Activated CD4-positive, alpha-beta T cell treated with anti-CD3 and anti-CD28 coated beads, Interleukin-2, amount 50 U/mL, for 48 hours (primary cell): ENCODE measurements at places on chromosomes 6 and 20.

- no peak for DNase-seq
These were observed 251.8 kb upstream of the RUNX2 start for GRCh38 chr6:45076217-45076930.

GRCh38 chr6:134908906-134909516 lies 40.9 kb downstream of the ALDH8A1 start:
- no peak for DNase-seq

DNA sequence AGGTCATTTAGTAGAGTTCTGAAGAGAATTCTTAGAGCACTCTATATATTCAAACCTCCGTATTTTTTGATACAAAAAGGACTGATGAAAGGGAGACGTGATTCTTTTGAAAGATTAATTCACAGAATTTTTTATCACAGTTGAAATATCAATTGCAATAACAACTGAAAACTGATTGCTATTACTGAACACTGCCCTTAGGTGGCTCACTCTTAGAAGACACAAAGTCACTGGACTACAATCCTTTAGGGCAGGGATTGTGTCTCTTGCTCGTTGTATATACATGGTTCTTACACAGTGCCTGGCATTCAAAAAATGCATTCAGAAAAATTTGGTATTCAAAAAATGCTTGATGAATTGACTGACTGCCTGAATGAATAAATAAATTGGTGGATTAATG lies 17.1 kb upstream of the CALHM6 start:
- DNase-seq = no peak

DNA sequence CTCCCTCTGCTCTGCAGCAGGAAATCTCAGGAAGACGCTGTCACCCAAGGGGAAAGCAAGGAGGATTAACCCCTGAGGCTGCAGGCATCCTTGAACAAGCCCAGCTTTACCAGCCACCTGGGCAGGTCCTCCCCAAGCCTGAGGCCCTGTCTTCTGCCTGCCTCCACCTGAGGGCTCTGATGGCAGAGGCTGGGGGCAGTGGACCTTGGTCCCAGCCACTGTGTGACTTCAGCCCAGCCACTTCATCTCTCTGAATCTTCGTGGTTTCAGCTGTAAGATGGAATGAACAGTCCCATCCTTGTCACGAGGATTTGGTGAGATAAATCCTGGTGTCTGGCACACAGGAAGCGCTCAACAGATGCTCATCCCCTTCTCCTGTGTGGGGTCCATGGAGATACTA lies 8.5 kb upstream of the VSTM2L start:
- no peak for DNase-seq

DNA sequence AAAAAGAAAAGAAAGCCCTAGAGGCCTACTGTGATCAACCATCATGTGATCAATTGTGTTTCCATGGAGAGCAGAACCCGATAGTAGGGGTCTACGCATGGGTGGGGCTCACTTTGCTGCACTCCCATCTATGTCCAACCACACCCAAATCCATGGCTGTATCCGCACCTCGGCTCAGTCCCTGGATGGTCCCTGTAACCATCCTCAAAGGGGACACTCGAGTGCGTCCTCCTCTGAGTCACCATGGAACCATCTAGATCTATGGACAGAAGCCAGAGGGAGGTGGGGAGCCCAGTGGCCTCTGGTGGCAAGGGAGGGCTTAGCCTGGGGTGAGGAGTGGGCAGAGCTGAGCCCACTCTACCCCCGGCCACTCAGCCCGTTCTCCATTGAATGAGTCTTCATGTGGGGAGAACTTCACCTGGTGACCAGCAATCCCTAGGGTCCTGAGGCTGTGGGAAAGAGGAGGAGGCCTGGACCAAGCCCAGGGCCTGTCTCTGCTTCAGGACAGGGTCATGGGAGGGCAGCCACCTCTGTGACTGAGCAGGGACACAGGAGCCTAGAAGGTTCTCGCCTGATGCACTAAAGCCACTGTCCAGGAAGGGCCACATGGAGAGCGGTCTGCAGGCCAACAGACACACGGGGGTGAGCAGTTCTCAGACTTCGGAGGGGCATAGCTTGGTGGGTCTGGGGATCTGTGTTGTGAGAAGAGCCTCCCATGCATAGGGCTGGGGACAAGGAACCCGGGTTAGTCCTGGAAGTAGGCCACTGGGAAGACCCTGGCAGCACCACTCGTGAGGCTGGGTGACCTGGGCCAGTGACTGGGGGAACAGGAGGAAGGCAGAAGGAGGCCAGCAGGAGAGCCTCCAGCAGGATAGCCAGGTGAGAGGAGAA lies 19.3 kb downstream of the RAET1L start:
- no peak for DNase-seq

DNA sequence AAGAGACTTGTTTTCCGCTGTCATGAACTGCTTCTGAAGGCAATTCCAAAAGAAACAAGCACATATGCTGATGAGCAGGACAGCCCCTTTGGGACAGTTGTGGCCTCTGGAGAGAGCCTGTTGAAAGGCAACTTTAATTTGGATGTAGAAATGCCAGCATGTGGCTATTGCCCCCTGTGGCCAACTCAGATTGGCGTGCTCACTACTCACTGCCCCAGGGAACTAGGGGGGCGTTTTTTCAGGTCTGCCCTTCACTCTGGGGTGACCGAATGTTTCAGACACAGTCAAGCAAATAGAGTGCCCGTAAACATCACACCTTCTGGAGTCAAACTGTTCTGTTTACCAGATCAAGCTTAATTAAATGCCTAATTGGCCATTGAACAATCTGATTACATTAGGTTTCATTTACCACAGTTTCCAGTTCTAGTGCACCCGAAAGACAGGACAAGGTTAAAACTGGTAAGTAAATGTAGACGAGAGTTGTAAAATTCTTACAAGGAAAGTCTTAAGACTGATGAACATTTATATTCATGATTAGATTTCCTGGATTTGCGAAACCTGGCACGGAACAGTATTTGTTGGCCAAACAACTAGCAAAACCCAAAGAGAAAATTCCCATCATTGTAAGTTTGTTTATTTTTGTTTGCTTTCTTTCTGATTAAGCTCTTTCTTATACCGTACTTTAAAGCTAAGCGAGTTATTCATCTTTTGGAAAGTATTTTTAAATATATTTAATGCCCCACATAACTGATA lies 75.9 kb upstream of the SYNJ2 start:
- DNase-seq = no peak

GRCh38 chr20:53897884-53898555 lies 172.4 kb downstream of the BCAS1 start:
- no peak for DNase-seq

DNA sequence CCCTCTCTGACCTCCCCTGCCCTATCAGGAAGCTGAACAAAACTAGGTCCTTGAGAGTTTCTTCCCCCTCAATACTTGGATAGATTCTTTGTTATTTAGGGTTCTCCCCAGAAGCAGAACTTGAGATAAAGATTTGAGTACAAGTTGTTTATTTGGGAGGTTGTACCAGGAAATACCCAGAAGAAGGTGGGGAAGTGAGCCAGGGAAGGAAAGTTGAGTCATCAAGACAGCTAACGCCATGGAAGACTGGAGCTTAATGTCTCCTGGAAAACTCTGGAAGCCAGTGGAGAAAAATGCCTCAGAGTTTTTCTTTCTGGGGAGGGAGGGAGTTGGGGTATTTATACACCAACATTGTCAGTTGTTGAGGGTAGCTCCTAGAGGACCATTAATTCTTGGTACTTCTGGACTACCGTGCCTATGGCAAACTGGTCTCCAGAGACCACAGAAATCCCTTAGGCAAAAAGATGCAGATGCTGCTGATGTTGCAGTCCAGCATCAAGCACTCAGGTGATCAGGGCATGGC lies 102.6 kb upstream of the ZFP64 start:
- DNase-seq = no peak

- no peak for DNase-seq
These were observed 14.2 kb downstream of the PXDC1 start for GRCh38 chr6:3737149-3737830.

DNA sequence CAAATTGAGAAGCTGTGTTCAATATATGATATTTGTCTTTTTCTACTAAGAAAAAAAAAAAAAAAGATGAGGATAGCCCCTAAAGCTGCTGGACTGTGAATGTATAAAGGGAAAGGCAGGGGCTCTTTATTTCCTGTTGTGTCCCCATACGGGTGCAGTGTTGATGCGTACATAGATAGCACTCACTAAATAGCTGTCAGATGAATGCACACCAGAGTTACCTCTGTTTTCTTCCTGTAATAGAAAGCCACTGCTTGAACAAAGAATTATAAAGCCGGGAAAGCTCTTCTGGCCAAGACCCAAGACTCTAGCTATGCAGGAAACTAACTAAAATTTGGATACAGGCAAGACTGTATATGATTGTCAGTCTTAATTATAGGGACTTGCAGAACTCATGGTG lies 260.0 kb downstream of the FARS2 start:
- DNase-seq = no peak

- no peak for DNase-seq
These were observed 1.3 kb downstream of the NKAIN2 start for GRCh38 chr6:123804787-123805540.

- DNase-seq = no peak
These were observed 203.2 kb upstream of the MAP3K7 start for GRCh38 chr6:90790058-90790457.

DNA sequence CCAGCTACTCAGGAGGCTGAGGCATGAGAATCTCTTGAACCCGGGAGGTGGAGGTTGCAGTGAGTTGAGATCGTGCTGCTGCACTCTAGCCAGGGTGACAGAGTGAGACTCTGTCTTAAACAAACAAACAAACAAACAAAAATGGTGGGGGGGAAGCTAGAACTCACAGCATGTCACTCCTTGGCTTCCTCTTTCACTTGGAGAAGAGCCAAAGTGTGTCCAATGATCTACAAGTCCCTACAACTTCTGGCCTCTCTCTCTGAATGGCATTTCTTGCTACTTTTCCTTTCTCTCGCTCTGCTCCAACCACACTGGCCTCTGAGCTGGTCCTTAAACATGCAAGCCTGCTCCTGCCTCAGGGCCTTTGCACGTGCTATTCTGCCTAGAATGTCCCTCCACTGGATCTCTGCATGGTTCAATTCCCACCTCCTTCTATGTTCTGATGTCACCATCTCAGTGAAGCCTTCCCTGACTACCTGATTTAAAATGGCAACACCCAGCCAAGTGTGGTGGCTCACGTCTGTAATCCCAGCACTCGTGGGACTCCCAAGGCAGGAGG lies 8.1 kb downstream of the TLDC2 start:
- DNase-seq = no peak

DNA sequence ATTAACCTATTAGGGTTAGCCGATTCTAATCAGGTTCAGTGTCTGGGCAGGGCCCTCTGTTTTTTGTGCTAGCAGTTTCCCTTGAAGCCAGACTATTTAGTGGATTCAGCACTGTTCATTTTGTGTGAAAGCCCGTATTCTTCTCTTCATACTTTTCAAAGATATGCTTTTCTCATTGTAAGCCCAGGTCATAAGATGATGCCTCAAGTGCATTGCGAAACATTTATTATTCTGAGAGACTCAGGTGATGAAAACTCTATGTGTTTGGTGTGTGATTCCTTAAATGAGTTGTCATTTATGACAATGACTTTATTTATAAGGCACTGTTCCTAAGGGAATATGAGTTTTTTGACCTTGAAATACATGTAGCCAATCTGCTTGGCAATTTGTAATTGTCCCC lies 851.0 kb upstream of the FLRT3 start:
- no peak for DNase-seq

DNA sequence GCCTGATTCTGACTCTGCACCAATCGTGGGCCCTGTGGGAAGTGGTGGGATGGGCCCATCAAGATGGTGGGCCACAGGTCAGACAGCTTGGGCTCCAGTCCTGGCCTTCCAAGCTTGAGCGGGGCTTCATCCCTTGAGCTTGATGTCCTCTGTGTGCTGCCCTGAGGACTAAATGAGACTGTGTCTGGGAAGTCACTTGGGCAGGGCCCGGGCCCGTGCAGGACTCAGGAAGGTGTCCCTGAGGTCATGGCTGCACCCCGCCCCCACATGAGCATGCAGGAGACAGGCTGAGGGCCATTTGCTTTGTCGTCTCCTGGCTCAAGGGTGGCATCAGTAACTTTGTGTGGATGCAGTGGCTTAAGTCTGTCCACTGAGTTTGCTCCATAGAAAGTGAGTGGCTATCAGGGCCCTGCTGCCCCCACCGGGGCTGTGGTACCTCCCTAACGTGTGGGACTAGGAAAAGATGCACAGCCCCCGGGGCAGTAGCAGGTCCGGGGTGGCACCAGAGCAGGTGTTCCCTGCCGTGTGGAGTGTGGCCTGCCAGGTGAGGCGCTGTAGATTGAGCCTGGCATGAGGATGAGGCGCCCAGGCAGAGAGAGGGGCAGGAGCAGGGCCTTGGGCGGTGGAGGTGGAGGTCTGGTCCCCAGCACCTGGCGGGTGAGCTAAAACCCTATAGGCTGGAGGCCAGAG lies 298.6 kb downstream of the TAF4 start:
- no peak for DNase-seq

DNA sequence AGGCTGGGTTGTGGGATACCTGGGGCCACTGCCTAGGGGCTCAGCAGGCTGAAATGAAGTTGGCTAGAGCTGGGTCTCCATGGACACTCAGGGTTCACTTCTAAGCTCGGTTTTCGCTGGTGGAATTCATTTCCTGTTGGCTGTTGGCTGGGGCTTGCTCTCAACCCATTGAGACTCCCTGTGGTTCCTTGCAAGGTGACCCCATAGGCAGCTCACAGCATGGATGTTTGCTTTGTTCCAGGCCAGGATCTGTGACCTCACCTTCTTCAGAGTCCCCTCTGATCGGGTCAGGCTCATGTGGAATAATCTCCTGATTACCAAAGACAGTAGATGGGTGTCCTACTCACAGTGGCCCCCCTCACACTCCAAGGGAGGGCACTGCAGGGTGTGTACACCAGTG lies 229.3 kb downstream of the QKI start:
- DNase-seq = no peak

DNA sequence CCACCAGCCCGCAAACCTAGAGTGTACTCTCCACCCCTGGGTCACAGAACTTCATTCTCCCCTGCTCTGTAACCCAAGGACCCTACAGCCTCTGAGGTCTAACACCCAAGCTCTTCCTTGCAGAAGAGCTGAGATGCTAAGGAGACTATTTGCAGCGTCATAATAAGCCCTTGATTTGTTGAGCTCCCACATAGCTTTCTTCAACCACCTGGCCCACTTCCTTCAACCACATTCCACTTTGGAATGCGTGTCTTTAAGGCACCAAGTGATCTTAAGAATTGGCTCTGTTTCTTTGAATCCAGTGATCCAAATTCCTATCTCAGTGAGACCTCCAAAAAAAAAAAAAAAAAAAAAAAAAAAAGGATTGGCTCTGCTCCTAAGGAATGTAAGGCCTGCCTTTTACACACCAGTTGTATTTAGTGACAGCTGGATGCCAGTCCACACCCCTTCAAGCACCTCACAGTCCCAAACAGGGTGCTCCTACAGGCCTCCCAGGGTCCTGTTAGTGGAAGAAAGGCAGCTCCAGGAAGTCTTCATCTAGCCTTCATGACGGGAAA lies 106.2 kb downstream of the UBE3D start:
- DNase-seq = no peak

DNA sequence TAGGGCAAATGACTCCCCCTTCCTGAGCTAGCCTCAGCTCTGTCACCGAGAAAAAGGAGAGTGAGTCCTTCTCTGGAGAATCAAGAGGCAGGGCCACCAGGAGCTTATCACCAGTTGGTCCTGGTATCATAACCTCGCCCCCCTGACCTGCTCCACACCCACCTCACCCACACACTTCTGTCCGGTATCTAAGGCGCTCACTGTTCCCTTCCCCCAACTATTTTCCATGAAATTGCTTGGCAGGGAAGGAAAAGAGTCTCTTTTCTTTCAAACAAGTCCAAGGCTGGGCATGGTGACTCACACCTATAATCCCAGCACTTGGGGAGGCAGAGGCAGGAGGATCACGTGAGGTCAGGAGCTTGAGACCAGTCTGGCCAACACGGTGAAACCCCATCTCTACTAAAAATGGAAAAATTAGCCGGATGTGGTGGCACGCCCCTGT lies 77.6 kb downstream of the ZMYND8 start:
- DNase-seq = no peak

- no peak for DNase-seq
These were observed 8.6 kb downstream of the TP53RK start for GRCh38 chr20:46680684-46681031.
